ENCODE measurements at places on chromosomes 6 and 20. TPM values are rescaled to one million over a fixed set of nuclear protein-coding genes. Genes with fewer than 3 reads are reported as not detected.

The TASP1 gene
- 11.9 TPM for total RNA-seq

The SLC26A8 gene
- not detected for total RNA-seq

The SEMG1 gene
- total RNA-seq, result not detected

The SNPH gene
- 4.8 TPM for total RNA-seq

The APCDD1L gene
- not detected for total RNA-seq

The NOX3 gene
- not detected for total RNA-seq

The KIF6 gene
- 0.16 TPM for total RNA-seq

The SLC22A16 gene
- not detected for total RNA-seq

The ZNF311 gene
- total RNA-seq, result 0.16 TPM

The PNPLA1 gene
- total RNA-seq, result not detected

The NDUFAF4 gene
- total RNA-seq, result 42.1 TPM
